ENCODE measurements at places on chromosomes 11 and 22.

DNA sequence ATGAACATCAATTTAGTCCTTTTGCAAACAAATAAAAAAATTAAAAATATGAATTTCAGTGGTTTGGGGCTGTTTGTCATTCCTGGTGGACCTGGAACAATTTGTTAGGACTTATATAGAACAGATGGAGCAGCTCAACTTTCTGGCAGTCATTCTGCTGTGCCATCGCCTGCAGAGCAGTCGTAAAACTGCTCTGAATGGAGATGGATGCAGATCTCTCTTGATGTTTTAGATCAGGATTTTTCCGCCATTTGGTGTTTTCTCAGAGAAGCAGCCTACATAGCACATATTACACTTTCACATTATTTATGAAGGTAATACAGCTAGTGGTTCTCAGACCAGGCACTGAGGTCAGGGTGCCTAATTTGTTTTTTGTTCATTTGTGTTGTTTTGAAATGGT lies 31.8 kb upstream of the HSPA8 start:
- DNase-seq: no peak

DNA sequence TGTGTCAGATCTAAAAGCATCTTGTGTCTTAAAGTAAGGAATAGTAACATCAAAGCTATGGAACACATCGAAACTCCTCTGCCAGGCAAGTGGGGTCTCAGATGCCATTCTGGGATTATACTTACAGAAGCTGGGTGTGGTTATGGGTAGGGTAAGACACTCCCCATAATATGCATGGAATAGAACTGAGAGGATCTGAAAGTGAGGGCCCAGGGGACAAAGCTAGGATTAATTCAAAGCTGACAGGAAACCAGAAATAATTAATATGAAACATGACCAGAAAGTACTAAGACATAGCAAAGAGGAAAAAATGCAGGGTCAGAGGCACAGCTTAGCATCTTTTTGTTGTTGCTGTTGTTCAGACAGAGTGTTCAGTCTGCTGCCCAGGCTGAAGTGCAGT lies 40.2 kb upstream of the EED start:
- no peak for DNase-seq

DNA sequence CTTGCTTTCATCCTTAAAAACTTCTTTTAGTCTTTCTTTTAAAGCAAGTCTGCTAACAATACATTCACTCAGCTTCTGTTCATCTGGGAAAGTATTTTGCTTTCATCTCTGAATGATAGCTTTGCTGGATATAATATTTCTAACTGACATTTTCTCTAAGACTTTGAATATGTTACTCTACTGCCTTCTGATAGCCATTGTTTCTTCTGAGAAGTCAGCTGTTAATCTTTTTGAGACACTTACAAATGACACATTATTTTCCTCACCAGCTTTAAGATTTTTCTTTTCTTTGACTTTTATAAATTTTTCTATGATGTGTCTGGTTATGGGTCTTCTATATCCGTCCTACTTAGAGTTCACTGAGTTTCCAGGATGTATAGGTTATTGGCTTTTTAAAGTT lies 643.1 kb downstream of the KCNA4 start:
- DNase-seq: no peak

- peak; percentile 19 for DNase-seq
Measured at GRCh38 chr11:1832211-1832919, 2.4 kb upstream of the SYT8 start.

GRCh38 chr22:40043081-40043480 lies 48.3 kb downstream of the FAM83F start:
- no peak for DNase-seq

DNA sequence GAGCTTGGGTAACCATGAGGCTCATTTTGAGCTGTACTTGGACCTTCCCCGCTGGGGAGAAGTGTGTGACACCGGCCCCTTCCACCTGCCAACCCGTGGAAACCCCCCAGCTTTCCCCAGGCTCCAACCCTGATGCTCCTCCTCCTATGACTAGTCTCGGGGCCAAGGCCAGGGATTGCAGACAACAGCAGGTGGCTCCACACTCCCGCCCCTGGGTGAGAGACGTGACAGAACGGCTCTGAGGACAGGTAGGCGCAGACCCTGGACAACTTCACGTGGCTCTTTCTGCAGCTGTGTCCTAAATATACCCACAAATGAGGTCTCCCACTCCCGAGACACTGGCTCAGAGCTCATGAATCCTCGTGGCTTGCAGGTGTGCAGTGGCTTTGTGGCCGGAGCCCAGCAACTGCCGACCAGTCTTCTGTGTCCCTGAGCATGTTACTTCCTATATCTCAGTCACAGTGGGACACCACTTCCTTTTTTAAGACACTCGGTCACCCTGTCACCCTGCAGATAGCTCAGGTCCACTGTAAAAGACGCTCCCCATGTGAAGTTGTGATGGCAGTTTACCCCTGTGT lies 55.2 kb downstream of the NECTIN1 start:
- DNase-seq: peak; percentile 3

DNA sequence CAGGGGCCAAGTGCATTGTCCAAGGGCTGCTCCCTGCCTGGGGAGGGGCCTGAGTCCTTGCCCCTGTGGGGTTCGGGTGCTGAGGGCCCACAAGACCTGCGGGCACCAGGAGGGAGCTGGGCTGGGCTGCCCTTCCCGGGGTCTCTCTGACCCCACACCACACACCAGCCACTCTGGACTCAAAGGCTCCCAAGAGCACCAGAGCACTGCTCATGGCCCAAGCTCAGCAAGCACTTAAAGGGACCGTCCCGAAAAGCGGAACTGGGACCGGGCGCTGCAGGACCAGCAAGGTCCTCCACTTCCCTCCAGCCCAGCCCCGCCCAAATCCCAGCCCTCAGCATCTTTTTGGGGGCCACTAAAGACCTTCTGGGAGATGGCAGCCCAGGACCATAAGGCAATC lies 5.3 kb downstream of the LSP1 start:
- no peak for DNase-seq

- DNase-seq: peak; percentile 69
Measured at GRCh38 chr11:46006418-46007070, 84.1 kb downstream of the LARGE2 start.

DNA sequence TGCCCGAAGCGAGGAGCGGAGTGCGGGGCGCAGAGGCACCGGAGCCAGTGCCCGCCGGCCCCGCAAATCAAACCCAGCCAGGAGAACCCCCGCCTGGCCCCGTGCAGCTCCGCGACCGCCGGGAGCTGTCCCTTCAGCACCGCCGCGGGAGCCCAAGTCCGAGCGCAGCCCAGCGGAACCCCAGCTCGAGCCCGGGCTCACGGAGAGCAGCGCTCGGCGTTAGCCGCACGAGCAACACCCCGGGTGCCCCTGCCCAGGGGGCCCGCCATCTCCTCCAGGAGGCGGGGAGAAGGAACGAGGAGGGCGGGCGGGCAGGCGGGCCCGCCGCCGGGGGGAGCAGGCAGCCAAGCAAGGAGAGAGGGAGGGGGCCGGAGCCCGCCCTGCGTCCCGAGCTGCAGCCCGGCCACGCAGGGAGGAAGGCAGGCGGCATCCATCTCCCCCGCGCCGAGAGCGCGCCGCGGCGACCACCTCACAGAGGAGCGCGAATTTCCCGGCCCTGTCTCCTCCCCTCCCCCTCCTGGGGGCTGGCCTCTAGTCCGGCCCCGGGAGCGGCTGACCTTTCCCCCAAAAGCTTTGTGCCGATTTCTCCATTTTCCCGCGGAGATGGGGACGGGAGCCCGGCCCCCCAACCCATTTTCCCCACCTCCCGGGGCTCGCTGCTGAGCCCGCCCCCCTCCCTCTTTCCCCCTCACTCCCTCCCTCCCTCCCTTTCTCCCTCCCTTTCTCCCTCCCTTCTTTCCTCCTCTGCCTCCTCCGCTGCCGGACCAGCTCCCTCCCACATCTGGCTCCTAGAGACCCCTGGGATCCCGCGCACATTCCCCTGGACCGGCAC lies 621 bp downstream of the KCNC1 start:
- DNase-seq: peak; percentile 75

DNA sequence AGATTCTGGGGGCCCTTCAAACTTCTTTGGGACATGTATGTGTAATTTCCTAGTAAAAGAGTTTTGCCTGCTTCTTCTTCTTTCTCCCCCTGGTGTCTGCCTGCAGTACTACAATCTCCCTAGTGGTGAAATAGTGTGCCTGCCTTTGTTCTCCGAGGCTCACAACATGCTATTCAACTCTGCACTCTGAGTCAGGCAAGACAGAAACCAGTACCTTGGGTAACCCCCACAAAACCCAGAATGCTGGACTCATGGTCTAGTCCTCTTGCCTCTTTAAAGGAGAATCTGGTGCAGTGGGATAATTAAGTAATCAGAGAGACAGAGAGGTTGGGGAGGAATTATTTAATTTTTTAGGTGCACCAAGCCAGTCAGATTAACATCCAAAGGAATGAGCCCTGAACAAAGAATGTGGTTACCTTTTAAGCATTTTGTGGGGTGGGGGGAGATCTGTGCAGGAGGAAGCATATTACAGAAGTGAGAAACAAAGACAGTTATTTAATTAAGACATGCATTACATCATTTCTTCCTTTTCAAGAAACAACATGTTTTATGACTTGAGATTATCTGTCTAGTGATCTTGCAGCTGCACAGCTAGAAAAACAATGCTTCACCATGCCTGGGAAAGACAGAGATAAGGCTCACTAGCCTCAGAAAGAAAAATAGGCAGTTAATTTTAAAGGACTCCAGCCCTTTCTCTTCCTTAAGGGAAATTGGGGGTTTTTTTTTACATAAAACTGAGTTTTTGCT lies 11.0 kb upstream of the MS4A6A start:
- peak; percentile 65 for DNase-seq

DNA sequence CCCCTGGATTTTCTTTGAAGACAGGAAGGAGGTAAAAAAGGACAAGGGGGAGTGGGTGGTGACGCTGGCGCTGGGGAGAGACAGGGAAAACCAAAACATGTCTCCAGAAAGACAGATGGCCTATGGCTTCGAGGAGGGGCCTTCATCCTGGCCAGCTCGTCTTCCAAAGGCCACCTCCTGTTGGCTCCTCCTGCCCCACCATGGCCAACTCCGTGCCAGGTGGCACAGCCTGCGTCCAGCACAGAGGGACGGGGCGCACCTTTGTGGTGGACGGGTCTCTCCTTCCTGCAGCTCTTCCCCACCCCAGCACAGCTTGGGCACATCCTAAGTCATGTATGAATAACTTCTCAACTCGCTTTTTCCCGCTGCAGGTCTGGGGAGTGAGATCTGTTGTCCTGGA lies 22.7 kb downstream of the IGSF9B start:
- no peak for DNase-seq

GRCh38 chr11:123306531-123306930 lies 111.5 kb upstream of the CLMP start:
- no peak for DNase-seq

GRCh38 chr11:73320763-73321603 lies 12.9 kb downstream of the ARHGEF17 start:
- no peak for DNase-seq

DNA sequence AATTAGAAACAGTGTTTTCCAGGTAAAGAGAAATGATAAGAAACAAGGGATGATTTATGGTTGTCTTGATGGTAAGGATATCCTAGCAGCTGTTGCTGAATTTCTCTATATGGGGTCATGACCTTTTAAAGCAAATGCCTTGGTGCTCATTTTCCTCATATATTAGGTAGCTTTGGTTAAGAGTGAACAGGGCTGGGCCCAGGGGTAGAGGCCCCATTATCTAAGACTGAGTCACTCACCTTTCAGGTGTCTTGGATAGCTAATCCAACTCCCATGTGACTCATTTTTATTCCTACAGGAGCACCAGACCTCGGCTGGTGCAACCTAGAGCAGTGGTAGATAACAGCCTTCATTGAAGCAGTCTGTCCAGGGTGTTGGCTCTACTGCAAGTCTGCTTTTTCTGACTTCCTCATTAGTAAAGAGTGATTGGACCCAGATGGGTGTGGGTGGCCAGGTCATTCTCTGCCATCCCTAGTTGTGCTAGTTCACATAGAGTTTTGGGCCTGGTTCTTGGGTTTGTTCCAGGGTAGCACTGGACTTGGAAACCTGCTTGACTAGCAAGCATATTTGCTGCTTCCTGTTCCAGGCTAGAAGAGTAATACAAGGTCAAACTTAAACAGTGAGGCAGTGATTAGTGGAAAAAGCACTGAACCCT lies 37.4 kb downstream of the CTNND1 start:
- DNase-seq: no peak

DNA sequence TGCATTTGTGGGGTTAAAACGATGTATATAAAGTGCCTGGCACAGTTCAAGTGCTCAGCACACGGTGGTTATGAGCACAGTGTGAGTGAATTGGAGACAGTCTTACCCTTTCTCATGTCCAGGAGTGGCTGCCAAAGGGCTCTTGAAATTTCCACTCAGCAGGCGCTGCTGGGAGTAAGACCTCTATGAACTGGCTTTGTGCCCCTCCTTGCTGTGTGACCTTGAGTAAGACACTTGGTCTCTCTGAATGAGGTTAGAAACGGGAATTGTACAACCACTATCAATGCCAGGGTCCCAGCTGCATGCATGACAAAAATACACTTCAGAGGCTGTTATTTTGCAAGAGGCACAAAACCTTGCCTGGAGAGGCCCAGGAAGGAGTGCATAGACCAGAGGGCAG lies 86.6 kb downstream of the TSPAN18 start:
- no peak for DNase-seq

- DNase-seq: peak; percentile 5
Measured at GRCh38 chr11:18012122-18012905, 533 bp downstream of the SERGEF start.

GRCh38 chr11:67371911-67372320 lies 1.5 kb downstream of the CLCF1 start:
- no peak for DNase-seq
